ENCODE measurements at places on chromosomes 11 and 22.

DNA sequence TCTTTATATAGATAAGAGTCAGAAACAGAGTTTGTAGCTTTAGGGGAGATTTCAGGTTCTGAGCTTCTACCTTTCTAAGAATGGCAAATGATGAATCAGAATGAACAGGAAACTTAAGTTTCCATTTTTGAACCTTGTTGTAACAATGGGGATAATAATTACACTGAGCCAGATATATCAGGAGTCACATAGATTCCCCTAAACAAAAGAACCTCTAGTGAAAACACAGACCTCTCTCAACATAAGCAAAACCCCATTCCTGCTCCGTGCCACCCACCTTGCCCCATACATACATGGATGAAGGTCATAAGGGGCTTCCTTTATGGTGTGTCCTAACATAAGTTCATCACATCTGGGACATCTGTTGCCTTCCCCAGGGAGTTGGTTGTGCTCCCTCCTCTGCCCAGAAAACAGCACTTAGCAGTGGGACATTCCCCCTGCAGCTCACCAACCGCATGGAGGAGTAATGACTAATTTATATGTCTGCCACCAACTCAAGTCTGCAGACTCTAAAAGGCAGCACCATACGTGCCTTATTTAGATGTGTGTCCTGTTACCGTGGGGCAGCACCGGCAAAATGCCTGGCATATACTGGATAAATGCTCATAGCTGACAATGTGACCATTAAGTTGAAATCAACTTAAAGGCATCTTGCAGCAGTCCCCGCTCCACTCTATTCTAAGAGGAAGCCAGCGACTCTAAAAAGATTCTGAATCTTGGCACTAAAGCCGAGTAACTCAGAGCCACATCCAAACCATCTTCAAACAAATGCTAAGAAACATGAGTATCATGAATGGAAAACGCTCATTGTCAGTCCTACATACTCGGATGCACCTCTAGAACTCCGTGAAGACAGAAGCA is 8.0 kb downstream of the JAML start:
- peak; percentile 50 for DNase-seq

DNA sequence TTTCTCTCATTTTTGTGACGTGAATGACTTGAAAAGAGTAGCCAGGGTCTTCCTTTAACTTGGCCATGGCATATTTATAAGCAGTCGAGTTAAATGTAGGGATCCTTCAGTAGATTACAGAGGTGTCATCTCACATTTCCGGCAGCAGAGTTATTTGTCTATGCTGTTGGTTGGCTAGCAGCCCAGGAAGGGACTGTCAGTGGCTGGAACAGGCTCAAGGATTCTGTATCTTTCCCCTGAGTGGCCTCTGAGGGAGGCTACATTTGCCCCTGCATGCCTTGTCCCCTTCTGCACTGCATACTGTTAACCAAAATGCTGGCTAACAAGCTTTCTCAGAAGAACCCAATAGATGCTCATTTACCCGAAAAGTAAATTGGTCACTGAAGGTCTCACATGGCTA is 187.6 kb downstream of the PGR start:
- DNase-seq: no peak

DNA sequence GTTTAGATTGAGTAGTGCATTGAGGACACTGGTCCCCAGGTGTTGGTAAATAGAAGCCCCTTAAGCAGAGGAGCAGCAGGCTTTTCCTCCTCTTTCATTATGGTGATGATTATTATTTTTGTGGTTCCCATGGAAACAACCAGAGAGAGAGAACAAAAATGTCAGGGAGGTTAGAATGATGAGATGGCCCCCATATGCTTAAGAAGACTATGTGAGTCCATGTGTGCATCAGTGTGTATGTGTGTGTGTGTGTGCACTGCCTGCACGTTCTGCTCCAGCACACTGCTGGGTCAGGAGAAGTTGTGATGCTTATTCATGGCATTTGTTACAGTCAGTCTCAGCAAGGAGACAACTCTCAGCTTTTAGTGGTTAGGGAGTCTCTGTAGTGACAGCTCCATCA is 724.2 kb downstream of the NTM start:
- DNase-seq: no peak

- DNase-seq: no peak
Observed at GRCh38 chr22:39439170-39439569, 17.6 kb upstream of the MGAT3 start.

DNA sequence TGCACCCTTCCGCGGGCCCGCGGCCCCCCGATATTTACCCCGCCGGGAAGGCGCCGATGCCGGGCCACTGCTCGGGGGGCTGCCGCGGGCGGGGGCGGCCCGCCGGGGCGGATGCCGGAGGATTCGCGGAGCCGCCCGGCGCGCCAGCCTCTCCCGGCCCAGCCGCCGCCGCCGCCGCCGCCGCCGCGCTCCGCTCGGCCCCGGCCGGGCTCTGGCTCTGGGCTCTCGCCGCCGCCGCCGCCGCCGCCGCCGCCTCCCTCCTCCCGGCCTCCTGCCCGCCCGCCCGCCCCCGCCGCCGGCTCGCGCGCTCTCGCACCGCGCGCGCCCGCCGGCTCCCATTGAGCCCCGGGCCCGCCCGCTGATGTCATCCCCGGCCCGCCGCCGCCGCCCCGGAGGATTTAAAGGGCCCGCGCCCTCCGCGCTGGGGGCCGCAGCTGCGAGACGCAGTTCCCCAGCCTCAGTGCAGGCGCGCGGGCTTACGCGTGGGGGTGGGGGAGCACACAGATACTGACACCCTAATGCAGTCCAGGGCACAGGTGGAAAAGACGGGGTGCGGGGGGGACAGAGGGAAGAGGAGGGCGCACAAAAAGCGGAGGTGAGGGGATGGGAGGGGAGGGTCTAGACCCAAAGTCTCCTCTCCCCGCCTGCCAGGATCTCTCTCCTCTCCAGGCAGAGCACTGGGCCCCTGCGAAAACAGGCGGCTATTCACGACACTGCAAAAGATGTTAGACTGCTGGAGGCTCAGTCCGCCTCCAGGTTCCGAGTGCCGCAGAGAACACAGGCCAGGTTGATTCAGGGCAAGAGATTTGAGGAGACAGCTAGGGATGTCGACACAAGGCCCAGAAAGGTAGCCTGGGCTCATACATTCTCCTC is at the start of gene CSNK1E:
Gene CSNK1E (minus strand): TSS at position 312 of the 873 bp plus-strand sequence. CDS start 3,276 bp downstream, outside the sequence.
- DNase-seq: peak; percentile 82

GRCh38 chr11:63573881-63574855 is 11.0 kb upstream of the PLAAT2 start:
- DNase-seq: peak; percentile 72

GRCh38 chr11:134558916-134559601 is 147.0 kb upstream of the B3GAT1 start:
- DNase-seq: no peak

DNA sequence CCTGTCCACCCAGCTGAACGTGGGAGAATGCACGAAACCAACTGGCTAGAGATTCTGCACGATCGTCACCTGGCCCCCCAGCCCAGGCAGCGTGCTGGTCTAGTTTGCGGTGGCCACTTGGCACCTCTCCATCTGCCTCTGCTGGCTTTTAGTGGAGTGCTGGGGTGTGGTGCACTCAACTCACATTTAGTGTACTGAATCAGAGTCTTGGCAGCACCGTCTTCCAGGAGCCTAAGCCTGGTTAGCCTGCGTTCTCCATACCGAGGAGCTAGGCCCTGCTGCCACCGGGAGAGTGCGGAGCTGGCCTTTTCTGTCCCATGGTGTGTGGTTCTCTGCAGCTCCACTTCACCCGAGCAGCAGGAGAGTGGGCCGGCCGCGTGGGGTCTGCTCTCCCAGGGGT is 2.8 kb downstream of the MRPL23 start:
- no peak for DNase-seq

GRCh38 chr22:34380532-34380931 is 460.3 kb upstream of the LARGE1 start:
- no peak for DNase-seq

DNA sequence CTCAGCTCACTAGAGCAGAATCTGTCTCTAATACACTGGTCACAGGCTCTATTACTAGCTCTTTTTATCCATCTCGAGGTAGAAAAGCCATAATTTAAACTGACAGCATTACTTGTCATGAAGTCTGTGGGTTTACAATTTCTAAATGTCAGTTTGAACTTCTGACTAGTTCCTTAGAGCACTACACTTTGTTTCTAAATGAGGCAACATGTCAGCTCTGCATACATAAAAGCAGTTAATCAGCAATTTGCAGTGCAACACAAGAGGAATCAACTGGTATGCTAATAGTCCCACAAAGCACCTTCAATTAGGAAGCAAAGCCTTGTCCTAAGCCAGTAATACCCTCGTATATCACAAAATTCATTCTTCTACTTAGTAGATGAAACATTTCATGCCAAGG is 321.3 kb downstream of the TTC28 start:
- no peak for DNase-seq

DNA sequence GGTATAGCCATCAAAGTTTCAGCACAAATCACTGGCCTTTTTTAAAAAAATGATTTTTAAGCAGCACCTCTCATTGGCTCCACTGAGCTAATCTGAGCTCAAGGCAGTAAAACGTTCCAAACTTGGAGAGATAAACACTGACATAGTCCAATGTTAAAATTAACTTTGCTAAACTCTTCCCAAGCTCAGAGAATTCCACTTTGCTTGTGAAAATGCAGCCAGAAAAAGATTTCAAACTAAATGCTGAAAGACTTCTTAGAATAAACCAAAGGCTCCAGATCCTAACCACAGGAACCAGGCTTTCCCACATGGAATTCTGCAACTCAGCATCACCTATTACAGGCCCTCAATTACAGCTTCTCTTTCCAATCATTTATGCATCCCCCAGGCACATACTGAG is 84.7 kb upstream of the GDPD4 start:
- DNase-seq: no peak

GRCh38 chr11:35005141-35005780 is 88.8 kb downstream of the PDHX start:
- DNase-seq: no peak

DNA sequence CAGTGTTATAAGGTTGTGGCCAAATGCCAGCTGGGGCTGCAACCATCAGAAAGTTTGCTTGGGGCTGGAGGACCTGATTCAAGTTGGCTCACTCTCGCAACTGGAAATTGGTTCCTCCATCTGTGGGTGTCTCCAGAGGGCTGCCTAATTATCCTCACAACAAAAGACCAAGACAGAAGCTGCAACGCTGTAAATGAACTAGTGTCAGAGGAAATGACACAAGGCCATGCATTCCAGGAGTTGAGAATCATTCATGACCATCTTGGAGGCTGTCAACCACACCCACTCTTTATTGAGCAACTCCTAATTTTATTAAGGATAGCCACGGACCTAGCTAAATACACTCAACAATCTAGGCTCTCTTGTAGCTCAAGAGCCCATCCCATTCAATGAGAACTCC is 1060.8 kb downstream of the OPCML start:
- DNase-seq: no peak

DNA sequence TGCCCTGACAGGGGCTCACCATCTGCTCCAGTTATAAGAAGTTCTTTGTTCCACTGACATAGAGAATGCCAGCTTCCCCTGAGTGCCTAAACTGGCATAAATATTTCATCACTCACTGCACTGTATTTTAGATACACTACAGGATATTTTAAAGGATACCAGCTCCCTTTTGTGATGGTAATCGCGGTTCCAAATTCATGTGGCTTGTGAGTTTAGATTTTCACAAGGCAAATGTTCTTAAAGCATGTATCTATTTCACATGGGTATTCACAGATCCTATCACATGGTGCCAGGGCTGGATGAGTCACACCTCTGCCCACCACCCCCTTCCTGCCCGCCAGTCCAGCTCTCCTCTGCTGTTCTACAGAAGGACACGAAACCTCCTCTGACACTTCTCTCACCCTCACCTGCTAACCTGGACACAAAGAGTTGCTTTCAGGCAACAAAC is 105.5 kb downstream of the KCNC1 start:
- no peak for DNase-seq

- DNase-seq: no peak
Observed at GRCh38 chr11:128741916-128742315, 48.0 kb downstream of the FLI1 start.

DNA sequence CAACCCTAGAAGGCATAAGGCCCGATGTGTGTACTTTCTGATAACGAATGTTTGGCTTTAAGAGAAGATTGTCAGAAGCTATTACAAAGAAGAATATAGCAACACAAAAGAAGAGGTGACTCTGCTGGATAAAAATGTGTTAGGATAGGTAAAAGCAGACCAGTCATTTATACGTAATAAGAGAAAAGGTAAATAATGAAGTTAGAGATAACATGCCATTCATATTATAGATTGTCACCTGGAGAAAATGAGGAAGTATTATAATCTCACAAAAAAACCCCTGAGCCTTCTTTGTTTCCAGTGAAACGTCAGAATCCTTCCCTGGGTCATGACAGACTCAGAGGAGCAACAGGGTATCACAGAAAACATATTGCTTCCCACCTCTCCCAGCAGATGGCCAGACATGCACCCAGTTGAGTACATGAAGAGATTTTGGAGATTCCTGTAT is 36.1 kb downstream of the PPFIA1 start:
- DNase-seq: no peak

- no peak for DNase-seq
Observed at GRCh38 chr11:111976767-111977145, 39.6 kb downstream of the DIXDC1 start.

DNA sequence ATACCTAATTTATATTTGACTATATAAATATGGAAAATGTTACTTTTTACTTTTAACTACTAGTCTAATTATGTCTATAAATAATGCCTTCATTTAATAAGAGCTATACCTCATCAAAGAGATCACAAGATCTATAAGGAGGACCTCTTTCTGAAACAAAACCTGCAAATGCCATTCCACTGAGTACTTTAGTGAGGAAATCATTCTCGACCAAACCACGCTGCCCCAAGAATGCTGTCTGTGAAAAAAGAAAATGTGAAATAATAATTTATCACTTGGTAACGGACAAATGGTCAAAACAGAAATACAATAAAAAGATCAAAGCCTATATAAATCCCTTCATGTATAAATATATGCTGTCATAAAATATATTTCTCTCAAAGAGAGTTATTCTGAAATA is 301.7 kb downstream of the SBF2 start:
- no peak for DNase-seq

DNA sequence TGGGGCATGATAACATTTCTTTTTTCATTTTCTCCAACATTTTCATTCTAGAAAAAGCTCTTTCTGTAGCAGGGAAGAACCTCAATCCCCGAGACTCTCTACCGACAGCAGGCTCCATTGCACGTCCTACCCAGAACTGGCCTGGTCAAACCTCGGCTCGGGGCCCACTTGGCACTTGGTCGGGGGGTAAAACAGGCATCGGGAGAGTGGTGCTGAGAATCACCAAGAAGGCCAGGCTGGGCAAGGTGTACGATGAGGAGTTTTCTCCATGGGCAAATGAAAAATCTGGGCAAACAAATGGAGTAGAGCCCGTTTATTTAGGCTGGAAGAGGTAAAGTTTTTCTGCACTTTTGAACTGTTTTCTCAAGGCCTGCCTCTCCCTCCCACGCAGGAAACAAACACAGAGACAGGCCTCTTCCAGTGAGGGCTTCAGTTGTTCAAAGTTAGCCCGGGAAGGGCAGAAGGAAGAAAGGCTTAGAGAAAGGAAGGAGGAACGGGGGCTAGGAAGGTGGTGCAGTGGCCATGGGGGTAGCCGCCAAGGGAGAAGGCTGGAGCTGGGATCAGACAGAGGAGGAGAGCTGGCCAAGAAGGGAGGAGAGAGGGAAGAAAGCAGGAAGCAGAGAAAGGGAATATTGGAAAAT is 87.6 kb downstream of the ETS1 start:
- DNase-seq: no peak
